Right renal cortex interstitium (tissue), 3 donors: ENCODE measurements at places on chromosomes 3 and 15. TPM values are rescaled to one million over a fixed set of nuclear protein-coding genes. Genes with fewer than 3 reads are reported as not detected.

GRCh38 chr3:142888481-142889211, at the start of gene PCOLCE2:
Gene PCOLCE2, minus strand, starts transcription at chr3:142889083. Its CDS starts 187 bp downstream, at chr3:142888896.
- DNase-seq: peak; percentile 13

Gene CKMT1B
- polyA plus RNA-seq: 1.6 TPM

- no peak for DNase-seq
These were observed 21.8 kb upstream of the HES1 start for GRCh38 chr3:194114123-194114522.

Gene TRAK1
- 43.4 TPM for polyA plus RNA-seq

DNA sequence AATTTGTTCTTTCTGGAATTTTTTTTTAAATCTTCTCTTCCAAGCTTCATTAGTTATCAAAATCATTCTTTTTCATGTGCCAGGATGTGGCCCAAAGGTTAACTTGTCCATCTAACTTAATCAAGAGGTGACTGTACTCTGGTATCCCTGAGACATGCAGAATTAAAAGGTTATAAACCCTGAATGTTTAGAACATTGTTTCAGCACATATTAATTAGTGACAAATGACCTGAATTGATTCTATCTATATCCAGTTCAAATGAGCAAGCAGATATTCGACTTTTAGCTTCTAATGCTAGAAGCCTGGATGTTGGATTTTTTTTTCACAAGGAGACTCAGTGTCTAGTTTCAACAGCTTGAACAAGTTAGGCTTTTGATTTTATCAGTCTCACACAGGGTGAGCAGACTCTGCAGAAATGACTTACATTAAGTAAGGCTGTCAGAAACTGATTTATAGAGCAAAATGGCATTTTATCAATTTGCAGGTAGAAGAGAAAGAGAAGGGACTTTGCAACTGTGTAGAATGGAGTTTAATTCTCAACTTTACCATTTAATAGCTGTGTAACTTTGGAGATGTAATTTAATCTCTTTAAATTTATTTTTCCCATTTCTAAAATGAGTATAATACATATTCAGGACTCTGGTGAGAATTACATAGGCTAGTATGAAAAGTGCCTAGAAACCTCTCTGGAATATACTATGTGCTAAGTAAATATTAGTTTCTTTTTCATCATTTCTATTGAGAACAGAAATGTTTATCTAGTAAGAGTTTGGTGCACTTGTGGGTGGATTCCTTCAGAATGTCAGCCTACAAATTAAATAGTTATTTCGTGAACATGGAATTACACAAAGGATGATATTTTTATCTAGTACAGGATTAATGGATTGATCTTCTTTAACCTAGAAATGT, 100.0 kb downstream of the ALCAM start:
- DNase-seq: no peak

DNA sequence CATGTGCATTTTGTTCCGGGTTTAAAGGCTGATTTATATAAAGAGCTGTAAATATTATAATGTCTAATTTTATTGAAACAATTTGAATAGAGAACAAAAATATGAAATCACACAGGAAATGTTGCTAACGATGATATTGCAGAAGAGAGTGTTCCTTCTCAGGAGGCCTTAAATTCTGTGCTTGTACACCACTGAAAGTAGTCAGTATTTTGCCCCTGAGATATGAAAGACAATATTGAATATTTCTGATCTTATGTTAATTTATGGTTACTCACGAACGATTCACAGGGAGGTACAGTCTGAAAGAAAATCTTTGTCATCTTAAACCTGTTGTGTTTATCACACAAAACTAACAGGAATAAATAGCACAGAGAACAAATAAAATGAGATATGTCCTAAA, 213.2 kb upstream of the PLSCR5 start:
- no peak for DNase-seq

GRCh38 chr3:126541628-126542339, 16.9 kb downstream of the C3orf22 start:
- DNase-seq: no peak

GRCh38 chr3:10518506-10519150, 13.2 kb upstream of the ATP2B2 start:
- DNase-seq: no peak

- no peak for DNase-seq
These were observed 228.5 kb downstream of the UNC13C start for GRCh38 chr15:54206586-54207321.
